Stimulated activated CD8-positive, alpha-beta memory T cell treated with anti-CD3 and anti-CD28 coated beads, Interleukin-2, amount 100 ng/mL, for 1 hour (primary cell): ENCODE measurements at places on chromosomes 5 and 9.

- no peak for DNase-seq
These were observed 190.2 kb downstream of the SLC12A2 start for GRCh38 chr5:128273736-128274135.

DNA sequence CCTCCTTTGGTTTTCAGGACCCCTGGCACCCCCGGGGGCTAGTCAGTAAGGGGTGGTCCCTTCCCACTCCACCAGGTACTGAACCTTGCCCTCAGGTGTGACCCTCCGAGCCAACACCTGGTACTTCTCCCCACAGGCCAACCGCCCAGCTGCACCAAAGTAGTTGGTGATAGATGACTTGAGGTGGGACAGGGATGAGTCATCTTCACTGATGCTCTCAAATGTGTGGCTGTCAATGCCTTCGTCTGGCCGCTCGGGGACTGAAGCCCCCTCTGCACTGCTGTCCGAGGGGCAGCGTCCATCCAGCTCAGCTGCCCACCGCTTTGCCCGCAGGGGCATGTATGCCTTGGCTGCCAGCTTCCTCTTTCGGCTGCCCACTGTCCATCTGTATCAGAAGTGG is 15.2 kb upstream of the PSMD5 start:
- DNase-seq: no peak

- no peak for DNase-seq
These were observed 109.7 kb upstream of the PCA3 start for GRCh38 chr9:76654575-76654974.

- no peak for DNase-seq
These were observed 36.9 kb upstream of the ALDH1B1 start for GRCh38 chr9:38355517-38356120.

- DNase-seq: no peak
These were observed 385.2 kb upstream of the SEMA6A start for GRCh38 chr5:116959843-116960242.

DNA sequence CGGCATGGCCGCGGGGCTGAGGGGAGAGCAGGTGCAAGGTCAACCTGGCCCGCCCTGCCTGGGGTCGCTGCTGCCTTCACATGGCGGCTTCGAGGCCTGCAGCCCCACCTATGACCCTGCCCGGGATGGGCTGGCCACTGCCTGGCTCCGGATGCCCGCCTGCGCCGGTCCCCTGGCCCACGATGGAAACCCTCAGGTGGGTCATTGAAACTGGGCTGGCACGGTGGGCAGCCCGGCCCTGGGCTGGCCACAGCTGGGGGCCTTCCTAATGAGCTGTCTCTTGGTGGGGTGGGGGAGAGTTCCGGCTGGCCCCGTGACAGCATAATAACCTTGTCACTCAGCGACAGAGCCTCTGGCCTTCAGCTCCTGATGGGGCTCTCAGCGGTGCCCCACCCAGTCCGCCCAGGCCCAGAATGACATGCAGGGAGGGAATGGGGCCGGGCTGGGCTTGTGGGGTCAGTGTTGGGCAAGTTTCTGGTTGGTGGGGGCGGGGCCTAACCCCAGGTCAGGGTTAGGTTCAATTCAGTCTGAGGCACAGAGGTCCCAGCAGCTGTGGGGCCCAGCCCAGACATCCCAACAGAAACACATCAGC is at the start of gene CCDC187:
Gene CCDC187, minus strand, starts transcription at position 270 of the 592 bp plus-strand sequence. Its CDS starts 264 bp downstream, at position 6.
- DNase-seq: no peak

DNA sequence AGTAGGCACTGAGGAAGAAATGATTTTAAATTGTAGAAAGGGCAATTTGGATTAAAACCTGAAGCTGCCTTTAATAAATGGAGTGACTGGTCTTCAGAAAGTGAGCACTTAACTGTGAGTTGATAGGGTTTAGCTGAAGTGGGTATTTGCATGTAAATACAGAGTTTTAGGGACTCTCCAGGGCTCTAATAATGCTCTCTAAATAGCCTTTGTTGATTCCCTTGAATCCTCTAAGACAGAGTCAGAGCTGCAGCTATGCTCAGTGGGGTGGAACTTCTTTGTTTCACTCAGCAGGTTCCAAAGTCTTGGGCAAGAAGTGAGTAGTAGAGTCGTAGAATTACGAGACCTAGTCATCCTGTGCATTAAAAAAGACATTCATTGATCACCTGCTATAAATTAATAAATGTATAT is 21.4 kb downstream of the GLRA1 start:
- DNase-seq: no peak

- DNase-seq: no peak
These were observed 10.4 kb upstream of the BARHL1 start for GRCh38 chr9:132571806-132572600.

DNA sequence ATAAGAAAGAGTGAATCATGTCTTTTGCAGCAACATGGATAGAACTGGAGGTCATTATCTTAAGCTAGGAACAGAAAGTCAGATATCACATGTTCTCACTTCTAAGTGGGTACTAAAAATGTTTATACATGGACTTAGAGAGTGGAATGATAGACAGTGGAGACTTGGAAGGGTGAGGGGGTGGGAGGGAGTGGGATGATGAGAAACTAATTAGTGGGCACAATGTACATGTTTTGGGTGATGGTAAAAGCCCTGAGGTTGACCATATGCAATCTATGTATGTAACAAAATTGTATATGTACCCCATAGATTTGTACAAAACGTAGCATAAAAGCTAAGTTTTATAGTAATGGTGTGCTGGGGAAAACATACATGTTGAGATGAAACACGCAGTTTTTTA is 25.3 kb downstream of the CSNK1G3 start:
- DNase-seq: no peak

DNA sequence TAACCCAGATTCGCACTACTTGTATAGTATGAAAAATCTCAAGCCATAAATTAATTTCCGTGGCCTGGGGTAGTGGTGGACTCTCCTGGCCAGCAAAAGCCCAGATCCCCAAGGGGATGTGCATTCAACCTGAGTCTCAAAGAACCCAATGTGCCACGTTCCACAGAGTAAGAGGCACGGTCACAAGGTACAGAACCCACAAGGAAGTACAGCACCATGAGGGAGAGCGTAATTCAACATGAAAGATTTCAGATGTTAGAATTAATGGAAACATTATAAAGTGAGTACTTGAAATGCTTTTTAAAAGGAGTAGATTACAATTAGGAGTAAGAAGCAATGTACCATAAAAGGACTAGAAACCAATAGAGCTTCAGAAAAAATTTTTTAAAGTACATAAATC is 23.4 kb downstream of the SRD5A1 start:
- no peak for DNase-seq

DNA sequence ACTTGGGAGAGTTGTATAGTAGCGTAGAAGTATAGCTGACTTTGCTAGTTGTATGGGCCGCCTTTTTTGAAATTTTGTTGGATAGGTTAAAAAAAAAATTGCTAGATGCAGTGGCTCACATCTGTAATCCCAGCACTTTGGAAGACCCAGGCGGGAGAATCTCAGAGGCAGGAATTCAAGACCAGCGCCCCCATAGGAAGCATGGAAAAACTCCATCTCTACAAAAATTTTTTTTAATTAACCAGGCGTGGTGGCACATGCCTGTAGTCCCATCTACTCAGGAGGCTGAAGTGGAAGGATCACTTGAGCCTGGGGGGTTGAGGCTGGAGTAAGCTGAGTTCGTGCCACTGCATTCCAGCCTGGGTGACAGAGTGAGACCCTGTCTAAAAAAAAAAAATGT is 59.2 kb downstream of the SMC5 start:
- DNase-seq: no peak

GRCh38 chr5:153592081-153592480 is 101.6 kb downstream of the GRIA1 start:
- DNase-seq: no peak

- no peak for DNase-seq
These were observed 21.5 kb upstream of the SUSD3 start for GRCh38 chr9:93036887-93037475.

DNA sequence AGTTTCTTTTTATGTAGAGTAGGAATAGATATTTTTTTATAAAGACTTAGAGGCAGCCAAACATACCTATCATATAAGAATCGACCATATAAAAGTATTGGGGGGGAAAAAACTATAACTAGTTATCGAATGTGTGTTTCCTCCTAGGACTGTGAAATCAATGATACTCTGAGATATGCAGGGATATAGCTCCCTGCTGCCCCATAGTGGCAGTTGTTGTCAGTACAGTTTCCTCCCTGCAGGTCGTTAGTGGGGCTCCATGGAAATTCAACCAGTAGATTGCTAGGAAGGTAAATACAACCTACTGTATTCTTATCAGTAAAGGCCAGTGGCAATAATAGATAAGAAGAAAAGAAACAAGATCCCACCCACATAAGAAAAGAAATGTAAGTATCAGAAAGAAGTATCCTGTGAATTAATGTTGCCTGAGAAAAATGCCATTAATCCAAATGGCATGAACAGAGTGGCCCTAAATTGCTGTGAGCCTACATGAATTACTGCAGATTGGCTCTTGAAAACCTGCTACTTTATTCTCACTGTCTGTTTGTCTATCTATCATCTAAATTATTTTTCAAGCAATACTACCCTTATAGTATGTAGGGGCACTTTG is 136.9 kb upstream of the FBN2 start:
- no peak for DNase-seq

DNA sequence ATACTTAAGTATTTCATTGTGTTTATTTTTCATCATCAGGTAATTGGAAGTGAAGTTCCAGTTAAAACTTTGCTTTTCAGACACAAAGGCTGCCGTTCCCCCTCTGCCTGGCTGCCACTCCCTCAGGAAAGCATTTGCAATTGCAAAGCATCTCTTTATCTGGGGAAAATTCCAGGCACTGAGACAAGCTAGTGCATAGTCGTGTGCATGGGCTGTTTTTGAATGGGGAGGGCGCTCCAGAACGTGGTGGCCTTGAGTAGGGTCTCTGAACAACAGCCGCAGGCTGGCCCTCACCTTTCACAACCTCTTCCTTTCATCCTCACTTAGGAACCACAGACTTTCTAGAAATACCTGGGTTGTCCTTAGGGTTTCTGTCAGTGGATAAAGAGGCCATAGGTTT is 285.1 kb upstream of the ADAMTS16 start:
- no peak for DNase-seq

- DNase-seq: no peak
These were observed 128.0 kb downstream of the PIP5K1B start for GRCh38 chr9:68832861-68833518.

- DNase-seq: no peak
These were observed 605 bp downstream of the CHSY3 start for GRCh38 chr5:129904667-129905472.

GRCh38 chr9:120482424-120483186 is 97.4 kb downstream of the CDK5RAP2 start:
- no peak for DNase-seq

DNA sequence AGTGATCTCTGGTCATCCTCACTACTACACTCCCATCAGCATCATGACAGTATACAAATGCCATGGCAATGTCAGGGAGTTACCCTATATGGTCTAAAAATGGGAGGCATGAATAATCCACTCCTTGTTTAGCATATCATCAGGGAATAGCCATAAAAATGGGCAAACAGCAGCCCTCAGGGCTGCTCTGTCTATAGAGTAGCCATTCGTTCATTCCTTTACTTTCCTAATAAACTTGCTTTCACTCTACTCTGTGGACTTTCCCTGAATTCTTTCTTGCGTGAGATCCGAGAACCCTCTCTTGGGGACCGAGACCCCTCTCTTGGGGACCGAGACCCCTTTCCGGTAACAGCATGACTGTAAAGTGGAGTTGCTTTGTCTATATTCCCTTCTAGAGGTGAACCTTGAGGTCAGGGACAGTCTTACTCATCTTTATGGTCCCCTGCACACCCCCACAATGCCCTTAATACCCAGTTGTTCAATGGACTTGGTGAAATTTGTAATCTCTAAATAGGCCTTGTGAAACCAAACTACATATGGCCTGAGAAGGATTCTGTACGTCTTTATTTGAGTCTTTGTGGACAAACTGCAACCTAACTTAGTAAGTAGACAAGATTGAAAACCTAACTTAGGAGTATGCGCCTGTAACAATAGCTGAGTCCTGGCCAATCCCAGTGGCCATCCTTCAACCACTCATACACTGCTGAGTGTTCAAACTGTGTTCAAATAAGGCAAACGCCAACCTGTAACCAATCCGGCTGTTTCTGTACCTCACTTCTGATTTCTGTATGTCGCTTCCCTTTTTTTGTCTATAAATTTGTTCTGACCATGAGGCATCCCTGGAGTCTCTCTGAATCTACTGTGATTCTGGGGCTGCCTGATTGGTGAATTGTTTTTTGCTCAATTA is 32.3 kb upstream of the UBTD2 start:
- DNase-seq: no peak

- DNase-seq: no peak
These were observed 181.6 kb downstream of the EPB41L4A start for GRCh38 chr5:112237456-112237855.

DNA sequence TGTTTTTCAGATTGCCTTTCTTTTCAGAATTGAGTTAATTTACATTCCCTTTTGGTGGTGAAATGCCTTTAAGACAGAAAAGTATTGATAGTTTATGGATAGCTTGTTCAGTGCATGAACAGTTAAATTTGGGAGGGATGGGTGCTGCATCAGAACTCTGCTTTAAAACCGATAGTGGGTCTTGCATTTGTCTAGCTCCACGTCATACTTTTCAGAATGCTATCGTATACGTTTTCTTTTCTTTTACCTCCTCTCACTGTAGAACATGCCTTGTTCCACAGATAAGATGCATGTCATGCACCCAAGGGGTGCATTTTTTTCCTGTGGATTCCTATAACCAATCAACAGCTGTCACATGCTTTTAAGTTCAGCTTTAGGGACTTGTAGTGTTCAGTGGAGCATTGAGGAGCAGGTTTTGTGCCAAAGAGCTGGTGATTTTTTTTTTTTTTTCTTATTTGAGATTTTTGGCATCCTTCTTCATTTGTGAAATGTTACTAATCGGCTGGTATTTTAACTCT is 2.3 kb downstream of the SLC44A1 start:
- no peak for DNase-seq

DNA sequence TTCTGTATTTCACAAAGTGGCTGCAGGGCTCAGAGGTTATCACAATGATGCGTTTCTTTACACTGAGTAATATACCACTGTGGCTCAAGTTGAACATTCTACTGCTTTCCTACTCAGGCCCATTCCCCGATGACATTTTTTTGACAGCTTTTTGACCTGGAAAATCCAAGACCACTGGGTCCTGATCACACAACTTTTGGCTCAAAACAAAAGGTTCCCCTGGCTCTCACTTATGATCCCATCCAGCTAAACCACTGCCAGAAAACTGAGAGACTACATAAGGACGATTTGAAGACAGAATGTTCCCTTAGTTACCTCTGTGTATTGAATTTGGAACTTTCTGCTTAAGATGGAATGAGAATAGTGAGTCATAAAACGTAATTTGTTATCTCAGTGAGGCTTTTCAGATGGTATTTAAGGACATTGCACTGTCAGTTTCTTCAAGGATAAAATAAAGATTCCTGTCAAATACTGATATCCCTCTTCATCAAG is 78.0 kb upstream of the FBXL7 start:
- no peak for DNase-seq

GRCh38 chr9:137198051-137198901 is 2.3 kb downstream of the TPRN start:
- DNase-seq: no peak
